ENCODE measurements at places on chromosomes 5 and 9.

- DNase-seq = no peak
Measured at GRCh38 chr5:75574791-75575190, 36.5 kb upstream of the ANKDD1B start.

DNA sequence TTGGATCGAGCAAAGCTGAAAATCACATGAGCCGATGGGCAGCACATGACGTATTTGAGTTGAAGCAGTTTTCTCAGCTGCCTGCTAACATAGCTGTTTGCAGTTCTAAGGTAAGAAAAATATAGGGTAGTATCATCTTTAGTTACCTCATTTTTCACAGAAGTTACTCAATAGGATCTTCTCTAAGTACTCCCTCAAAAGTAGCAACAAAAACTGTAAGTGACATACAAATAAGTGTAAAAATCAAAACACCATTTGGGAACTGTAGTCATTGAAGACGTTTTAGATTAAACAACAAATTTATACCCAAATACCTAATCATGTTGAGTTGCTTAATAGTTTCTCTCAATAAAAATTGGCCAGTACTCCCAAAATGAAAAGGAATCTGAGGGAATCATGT is 102.6 kb downstream of the ERCC6L2 start:
- no peak for DNase-seq

DNA sequence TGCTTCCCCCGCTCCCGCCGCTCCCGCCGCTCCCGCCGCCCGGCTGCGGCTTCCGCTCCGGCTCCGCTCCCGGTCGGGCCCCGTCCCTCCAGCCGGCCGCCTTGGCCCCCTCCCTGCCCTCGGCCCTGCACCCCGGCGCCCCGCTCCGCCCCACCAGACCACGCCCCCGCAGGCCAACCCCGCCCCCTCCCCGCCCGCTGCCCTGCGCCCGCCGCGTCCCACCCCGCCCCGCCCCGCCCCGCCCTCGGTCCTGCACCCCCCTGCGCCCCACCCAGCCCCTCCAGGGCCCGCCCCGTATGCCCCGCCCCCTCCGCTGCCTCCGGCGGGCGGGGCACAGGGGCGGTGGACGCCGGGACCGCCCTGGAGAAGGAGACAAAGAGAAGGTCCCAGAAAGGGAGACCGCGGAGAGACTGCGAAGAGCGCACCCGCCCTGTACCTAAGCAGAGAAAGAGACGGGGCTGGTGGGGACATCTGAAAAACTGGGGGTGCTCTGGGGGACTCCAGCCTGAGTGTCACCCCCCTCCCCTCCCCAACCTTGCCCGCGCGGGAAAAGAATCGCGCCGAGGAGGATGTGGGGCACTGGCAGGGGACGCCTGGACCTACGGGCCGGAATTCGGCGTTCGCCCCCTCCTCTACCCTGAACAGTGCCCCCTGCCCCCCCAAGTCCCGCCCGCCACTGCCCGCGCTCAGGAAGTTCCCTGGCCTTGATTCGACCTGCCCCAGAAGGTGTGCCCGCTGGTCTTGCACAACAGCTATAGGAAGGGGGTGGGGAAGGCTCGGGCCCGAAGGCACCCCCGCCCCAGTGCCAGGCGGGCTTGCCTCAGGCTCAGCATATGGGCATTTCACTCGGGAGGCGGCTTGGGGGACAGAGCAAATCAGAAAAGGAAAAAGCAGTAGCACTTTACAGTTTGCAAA is 42.8 kb upstream of the STXBP1 start:
- no peak for DNase-seq

- no peak for DNase-seq
Measured at GRCh38 chr5:105982526-105982925, 1688.2 kb downstream of the EFNA5 start.

- no peak for DNase-seq
Measured at GRCh38 chr9:18675973-18676372, 202.0 kb downstream of the ADAMTSL1 start.

- no peak for DNase-seq
Measured at GRCh38 chr5:4563400-4563799, 576.7 kb upstream of the ADAMTS16 start.

DNA sequence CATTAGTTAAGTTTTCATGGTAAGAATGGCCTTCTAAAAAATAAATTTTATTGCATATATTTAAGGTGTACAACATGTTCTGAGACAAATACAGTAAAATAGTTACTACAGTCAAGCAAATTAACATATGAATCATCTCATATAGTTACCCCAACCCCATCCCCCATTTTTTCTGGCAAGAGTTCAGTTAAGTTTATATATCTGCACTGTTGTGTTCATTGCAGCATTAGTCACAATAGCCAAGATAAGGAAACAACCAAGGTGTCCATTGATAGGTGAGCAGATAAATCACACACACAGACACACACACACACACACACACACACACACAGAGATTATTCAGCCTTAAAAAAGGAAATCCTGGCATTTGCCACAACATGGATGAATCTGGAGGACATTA is 37.2 kb upstream of the OTULIN start:
- DNase-seq = no peak
